ENCODE measurements at places on chromosomes 7 and 10. TPM values are rescaled to one million over a fixed set of nuclear protein-coding genes. Genes with fewer than 3 reads are reported as not detected.

SUGCT gene
- 1.1 TPM for total RNA-seq

DNA sequence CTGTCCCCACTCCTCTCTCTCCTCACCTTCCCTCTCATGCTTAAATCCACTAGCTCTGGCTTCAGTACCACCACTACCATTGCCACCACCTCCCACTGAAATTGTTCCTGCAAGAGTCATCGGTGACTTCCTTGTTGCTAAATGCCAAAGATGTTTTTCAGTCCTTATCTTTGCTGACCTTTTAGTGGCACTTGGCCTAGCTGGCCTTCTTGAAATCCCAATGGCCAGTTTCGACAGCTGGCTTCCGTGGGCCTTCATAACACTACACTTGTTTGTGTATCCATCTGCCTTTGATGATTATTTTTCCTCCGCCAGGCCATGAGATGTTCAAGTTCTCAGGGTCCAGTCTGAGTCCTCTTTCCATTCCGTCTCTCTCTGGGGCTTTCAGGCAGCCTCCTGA is 118.2 kb upstream of the NANOS1 start:
- DNase-seq: no peak

DNA sequence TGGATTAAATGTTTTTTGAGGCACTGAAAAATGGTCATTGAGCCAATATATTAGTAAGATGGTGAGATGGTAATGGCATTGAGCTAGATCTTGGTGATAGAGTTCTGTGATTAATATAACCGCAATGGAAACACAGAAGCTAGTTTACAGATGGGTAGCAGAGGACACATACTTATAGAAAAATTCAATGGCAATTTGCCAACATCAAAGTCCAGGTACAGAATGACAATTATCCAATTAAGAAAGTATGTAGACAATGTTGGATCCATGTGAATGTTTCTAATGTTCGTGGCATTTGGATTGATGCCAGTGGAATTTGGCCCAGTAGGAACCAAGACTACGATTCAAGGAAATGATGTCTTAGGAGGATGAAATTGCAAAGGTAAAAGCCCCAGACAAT is 187.8 kb downstream of the GNAT3 start:
- DNase-seq: peak; percentile 68

- no peak for DNase-seq
Measured at GRCh38 chr7:3067193-3067592, 23.5 kb upstream of the CARD11 start.

- no peak for DNase-seq
Measured at GRCh38 chr7:80392229-80393169, 119.4 kb downstream of the GNAT3 start.

GRCh38 chr10:71695502-71696476 is 23.8 kb downstream of the C10orf105 start:
- DNase-seq: no peak

DNA sequence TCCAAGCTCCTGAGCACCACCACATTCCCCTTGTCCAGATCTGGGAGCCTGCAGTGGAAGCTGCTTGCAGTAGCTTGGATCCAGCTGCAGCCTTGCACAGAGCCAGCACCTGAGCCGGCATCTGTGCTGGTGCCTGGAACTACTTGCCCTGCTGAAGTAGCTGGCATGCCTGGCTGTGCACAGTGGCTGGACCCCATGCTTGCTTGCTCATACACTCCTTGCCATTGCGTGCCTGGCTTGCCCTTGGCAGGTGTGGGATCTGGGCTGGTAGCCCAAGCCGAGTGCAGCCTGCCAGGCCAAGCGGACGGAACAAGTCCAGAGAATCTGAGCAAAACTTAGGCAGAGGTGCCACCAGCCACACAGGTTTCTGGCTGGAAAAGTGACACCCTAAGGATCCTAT is 759.9 kb downstream of the IPMK start:
- no peak for DNase-seq

Measured in dermis microvascular lymphatic vessel endothelial cell (primary cell).